GM23338 (cell line): ENCODE measurements at places on chromosomes 5 and 9.

DNA sequence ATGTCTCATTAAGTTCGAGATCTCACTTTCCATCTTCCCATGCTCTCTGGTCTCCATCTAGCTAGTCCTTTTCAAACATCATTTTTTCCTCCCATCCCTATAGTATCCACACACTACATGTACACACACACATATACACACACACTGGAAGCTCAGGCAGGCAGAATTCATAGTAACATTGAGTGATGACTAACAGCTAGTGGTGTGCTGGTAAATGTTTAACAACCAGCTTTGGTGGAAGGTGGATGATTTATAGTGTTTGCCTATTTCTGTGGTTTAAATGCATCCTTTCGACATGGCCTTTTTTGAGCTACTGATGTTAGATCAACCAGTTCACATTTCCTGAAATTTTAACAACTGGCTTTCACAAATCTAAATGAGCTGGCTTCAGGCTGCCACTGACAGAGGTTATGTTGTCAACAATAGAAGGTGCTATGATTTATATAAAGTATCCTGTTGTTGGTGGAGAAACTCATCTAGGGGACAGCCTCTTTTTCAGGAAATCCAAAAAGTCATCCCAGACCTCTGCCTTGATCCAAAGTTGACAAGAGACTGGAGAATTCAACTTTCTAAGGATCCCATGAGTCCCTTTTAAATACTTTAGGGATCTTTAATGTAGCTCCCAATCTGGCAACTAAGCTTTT is 117.8 kb downstream of the CCDC192 start:
- DNase-seq, result no peak

GRCh38 chr5:127826011-127826410 is 122.8 kb downstream of the CCDC192 start:
- no peak for DNase-seq

DNA sequence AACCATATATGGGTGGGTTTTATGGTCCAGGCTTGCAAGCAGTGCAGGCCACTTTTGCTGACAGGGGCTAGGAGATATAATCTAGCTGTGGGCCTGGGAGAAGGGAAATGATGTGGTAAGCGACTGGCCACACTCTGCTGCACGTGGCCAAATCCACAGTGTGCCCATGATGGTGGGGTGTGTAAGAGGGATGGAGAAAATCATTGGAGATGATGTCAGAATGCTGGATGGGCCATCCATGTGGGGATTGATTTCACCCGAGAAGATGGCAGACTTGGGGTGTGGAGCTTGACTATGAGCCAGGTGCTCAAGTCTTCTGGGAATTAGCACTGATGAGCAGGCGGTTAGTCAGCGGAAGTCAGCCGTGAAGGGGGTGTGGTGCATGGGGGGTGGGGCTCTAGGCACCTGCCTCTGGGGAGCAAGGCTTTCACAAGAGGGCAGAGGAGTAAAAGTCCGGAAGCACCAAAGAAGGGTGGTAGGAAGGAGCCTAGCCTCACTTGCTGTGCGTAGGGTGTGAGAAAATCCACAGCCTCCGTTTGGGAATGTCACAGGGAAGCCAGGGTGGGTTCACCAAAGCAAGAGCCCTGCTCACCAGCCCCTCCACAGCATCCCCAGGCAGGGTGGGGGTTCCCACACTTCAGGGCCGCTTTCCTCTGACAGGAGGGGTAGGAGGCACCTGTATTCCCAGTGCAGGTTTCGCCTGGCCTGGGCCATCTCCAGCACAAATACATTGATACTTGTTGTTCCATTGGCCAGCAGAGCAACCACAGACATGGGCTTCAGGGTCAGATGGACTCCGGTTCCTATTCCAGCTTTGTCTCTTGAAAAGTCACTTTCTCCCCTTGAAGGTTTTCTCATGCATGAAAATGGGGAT is 44.5 kb upstream of the ANGPTL2 start:
- no peak for DNase-seq

GRCh38 chr5:119427060-119427459 is 25.2 kb upstream of the HSD17B4 start:
- DNase-seq, result no peak

GRCh38 chr9:104256031-104256695 is 162.1 kb downstream of the SMC2 start:
- DNase-seq, result no peak

- no peak for DNase-seq
These were observed 168.8 kb downstream of the GAPVD1 start for GRCh38 chr9:125430161-125431011.

- peak; percentile 79 for DNase-seq
These were observed 94.0 kb downstream of the ACTL7B start for GRCh38 chr9:108761655-108762347.

DNA sequence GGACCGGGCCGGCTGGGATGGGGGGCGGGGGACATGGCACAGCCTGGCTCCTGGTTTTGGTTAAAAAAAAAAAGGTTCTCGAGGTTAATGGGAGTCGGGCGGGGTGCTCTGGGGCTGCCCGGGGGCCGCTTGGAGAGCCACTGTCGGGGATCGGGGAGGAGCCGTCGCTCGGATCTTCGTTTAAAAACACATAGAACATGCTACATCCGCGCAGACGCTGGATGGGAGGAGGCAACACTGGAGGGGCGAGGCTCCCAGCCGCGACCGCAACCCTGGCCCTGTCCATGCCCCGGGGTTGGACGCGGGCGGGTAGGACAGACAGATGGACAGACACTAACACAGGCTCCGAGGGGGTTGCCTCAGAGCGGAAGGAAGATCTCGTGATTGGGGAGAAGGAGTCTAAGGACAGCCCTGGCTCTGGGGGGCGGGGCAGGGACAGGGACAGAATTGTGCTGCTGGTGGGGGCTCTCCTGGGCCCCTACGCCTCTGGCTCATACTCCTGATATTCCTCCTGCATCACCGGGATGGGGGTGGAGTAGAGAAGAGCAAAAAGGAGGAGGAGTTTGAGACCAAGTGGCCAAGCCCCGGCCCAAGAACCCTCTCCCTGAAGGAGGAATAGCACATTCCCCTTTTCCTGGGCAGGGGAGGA is 9.9 kb downstream of the SNCB start:
- DNase-seq, result peak; percentile 75

DNA sequence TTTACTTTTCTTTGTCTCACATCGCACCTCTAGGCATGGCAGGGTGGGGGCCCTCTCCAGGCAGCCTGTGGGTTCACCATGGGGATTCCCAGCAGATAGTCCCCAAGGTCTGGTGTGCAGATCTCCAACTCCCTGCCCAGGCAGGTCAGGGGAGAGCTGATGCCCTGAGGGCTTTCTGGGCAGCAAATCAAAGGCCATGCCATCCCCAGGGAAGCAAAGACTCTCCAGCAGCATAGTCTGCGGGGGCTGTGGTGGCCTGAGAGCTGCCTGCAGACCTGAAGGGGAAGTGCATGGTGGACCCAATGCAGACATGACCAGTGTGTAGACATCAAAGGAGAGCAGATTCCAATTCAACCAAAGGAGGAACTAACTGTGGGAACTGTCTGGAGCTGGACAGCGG is 7.7 kb downstream of the NEURL1B start:
- no peak for DNase-seq

GRCh38 chr5:80165452-80165851 is 90.4 kb downstream of the SERINC5 start:
- DNase-seq, result no peak

GRCh38 chr5:126044931-126045565 is 378.2 kb upstream of the GRAMD2B start:
- no peak for DNase-seq

GRCh38 chr5:42813533-42813932 is 1.8 kb upstream of the SELENOP start:
- DNase-seq, result peak; percentile 84

DNA sequence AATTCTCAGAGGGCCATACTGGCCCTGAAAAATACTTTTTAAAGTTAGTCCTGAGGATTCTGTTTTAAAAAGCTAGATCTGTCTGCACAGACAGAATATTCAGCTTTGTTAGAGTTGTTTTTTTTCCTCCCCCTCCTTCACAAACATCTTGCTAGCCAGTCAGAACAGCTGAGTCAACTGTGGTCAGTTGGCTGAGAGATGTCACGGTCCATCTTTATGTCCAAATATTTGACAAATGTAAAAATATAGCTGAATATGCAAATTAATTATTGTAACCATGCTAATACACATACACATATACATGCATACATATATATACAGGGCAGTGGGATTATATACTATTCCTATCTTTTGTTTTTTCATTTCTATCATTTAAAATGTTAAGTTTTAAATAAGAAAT is 33.9 kb downstream of the UNC13B start:
- no peak for DNase-seq

- no peak for DNase-seq
These were observed 187.7 kb downstream of the ENC1 start for GRCh38 chr5:74452856-74453255.

DNA sequence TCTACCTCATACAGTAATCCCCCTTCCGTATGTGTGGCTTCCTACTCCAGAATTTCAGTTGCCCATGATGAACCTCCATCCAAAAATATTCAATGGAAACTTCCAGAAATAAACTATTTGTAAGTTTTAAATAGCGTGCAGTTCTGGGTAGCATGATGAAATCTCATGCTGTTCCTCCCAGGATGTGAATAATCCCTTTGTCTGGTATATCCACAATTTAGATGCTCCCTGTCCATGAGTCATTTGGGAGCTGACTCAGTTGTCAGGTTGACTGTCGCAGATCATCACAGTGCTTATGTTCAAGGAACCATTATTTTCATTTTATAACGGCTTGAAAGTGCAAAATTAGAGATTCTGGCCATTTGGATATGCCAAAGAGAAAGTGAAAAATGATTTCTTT is 290.1 kb upstream of the CDH9 start:
- no peak for DNase-seq

DNA sequence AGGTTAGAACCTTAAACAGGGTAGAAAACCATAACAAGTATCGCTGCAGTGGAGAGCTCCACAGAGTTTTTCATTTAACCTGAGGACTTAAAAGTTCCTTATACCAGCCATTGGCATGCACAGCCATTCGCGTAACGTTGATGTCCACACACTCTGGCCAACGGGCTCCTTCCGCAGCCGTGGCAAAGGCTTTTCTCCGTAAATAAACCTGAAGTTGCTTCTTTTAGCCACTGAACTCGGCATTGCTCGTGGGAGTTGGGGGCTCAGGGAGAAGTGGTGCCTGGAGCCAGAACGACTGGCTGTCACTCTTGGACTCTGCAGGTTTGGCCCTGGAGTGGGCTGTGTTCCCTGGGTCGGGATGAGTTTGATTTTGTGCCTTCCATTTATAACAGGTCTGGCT is 125.9 kb upstream of the LMX1B start:
- DNase-seq, result no peak

- DNase-seq, result no peak
These were observed 32.9 kb upstream of the CEP72 start for GRCh38 chr5:579211-579610.

DNA sequence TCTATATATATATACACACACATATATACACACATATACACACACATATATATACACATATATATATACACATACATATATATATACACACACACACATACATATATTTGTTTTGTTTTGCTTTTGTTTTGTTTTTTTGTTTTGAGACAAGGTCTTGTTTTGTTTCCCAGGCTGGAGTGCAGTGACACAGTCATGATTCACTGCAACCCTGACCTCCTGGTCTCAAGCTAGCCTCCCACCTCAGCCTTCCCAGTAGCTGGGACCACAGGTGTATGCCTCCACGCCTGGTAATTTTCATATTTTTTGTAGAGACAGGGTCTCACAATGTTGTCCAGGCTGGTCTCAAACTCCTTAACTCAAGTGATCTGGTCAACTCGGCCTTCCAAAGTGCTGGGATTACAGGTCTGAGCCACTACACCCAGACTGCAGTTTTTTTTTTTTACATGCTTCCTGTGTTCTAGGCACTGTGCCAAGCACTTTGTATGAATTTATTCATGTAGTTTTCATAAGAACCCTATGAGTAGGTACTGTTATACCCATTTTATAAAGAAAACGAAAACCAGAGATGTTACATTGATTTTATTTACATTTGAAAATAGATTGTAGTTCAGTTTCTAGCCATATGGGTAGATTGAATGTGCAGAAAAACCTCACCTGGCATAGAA is 120.7 kb downstream of the PBX3 start:
- no peak for DNase-seq

DNA sequence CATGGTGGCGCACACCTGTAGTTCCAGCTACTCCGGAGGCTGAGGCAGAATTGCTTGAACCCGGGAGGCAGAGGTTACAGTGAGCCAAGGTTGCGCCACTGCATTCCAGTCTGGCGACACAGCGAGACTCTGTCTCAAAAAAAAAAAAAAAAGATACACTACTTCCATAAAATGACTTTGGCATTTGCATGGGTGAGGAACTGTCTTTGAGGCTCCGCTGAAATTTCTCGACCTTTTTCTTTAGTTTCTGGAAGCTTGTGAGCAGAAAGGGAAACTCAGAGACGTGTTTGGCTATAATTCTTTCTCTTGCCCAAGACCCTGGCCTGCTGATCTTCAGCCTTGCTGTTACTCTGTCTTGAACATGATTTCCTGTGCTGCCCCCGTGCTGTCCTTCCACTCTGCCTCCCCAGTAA is 37.3 kb downstream of the SPIN1 start:
- peak; percentile 16 for DNase-seq

DNA sequence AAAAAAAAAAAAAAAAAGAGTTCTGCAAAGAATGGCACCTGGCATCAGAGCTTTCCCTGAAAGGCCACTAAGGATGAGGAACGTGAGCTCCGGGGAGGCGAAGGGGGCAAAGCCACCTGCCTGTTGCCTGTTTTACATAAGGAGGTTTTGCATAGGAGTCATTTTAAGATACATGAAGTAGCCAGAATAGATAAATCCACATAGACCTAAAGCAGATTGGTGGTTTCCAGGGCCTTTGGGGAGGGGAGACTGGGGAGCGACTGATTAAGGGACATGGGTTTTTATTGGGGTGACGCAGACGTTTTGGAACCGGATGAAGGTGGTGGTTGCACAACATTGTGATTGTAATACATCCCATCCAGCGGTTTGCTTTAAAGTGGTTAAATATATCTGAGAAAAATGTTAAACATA is 7.1 kb downstream of the NEK6 start:
- no peak for DNase-seq

DNA sequence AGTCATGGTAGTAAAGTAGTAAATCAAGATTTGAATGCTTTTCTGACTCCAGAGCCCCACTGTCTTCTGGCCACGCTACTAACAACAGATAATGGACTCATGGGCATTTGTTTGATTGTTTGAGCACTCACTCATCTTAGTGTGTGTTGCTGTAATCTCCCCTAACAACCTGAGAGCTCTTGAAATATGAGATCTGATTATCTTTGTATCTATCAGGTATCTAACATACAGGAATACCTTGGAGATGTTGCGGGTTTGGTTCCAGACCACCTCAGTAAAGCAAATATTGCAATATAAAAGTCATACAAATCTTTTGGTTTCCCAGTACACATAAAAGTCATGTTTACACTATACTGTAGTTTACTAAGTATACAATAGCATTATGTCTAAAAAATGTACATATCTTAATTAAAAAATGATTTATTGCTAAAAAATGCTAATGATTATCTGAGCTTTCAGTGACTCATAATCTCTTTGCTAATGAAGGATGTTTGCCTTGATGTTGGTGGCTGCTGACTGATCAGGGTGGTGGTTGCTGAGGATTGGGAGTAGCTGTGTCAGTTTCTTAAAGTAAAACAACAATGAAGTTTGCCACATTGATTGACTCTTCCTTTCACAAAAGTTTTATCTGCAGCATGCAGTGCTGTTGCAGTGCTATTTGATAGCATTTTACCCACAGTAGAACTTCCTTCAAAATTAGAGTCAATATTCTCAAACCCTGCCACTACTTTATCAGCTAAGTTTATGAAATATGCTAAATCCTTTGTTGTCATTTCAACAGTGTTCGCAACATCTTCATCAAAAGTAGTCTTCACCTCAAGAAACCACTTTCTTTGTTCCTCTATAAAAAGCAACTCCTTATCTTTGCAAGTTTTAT is 92.2 kb downstream of the ZNF462 start:
- no peak for DNase-seq
